ENCODE measurements at places on chromosomes 7 and 10.

GRCh38 chr7:143247372-143247771 is 15.9 kb upstream of the GSTK1 start:
- DNase-seq: no peak

GRCh38 chr7:121276313-121276712 is 52.5 kb upstream of the WNT16 start:
- DNase-seq: no peak

GRCh38 chr7:157358753-157359096 is 21.9 kb downstream of the DNAJB6 start:
- DNase-seq: no peak

DNA sequence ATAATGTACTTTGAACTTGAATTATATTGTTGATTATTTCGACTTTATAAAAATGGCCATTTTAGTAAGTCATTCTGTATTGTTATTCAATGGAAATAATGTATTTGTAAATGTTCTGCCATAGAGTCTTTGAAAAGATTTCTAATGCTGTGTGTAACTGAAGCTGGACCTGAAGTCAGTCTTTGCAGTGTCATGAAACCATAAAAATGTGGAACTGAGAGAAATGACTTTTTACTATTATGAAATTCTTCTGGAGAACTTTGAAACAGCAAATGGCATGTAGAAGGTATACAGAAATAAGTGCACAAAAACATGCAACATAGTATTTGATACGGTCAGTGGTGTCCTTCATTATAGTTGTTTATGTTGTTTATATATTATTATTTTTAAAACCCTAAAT is 59.7 kb upstream of the ADRA2A start:
- no peak for DNase-seq

- no peak for DNase-seq
Observed at GRCh38 chr10:102661658-102662028, 17.4 kb downstream of the TRIM8 start.

GRCh38 chr7:26583094-26583648 is 281.2 kb downstream of the SKAP2 start:
- DNase-seq: no peak

DNA sequence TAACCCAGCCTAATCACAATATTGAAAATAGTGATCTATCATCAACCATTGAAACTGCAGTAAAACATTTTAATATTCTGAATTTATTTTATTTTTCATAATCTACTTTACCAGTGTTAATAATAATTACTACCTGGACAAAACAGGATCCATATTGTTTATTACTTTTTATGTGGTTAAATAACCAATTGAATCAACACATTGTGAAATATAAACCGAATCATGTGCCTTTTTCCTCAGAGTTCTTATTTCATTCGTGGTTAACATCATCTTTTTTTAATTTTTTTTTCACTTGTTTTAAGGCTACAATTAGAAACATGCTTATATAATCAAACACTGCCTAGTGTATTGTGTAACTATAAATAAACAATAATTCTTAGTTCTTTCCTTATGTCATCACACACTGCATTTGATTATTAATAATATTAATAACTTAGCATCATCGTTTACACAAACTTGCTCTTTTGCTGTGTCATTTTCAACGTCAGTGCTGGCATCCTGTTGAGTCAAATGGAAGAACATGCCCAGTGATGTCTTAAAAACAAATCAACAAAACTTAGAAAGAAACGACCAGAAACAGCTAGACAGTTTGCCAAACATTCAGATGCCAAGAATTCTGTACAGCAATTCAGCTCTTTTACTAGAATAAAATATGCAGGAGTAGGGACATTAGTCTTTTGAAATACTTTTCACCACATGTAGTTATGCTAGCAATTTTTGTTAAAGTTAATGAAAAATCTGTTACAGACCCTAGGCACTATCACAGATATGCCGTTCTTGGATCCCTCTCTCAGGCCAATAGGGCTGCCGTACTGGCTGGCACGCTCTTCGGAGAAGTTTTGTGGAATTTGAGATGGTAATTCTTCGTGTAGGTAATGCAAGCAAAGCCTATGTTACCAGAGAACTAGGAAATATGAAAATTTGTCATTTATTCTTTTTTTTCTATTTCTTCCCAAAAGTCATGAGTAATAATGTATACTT is 330.4 kb upstream of the SEMA3A start:
- no peak for DNase-seq

- no peak for DNase-seq
Observed at GRCh38 chr10:44983895-44984278, 5.3 kb upstream of the DEPP1 start.

- DNase-seq: no peak
Observed at GRCh38 chr7:130369110-130369711, 11.1 kb upstream of the CPA1 start.

DNA sequence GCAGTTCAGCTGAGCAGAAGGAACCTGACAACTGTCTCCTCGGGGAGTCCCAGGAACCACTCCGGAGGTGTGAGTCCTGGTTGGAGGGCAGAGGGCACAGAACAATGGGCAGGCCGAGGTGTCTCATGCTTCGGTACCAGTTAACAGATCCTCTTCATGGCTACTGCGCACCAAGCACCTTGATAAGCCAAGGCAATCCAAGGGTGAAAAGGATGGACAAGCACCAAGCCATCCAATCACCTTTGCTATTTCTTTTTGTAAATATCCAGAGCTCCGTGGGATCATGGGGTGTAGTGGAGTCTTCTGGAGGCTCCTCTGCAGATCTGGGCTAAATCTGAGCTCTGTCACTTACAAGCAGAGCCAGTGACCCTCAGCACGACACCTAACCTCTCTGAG is 233.5 kb downstream of the WDR11 start:
- DNase-seq: no peak

- peak; percentile 31 for DNase-seq
Observed at GRCh38 chr10:46232084-46232483, 54.7 kb upstream of the ANTXRL start.

- no peak for DNase-seq
Observed at GRCh38 chr10:26391701-26392695, 46.1 kb upstream of the APBB1IP start.

GRCh38 chr7:75993689-75994387 is 557 bp downstream of the TMEM120A start:
- DNase-seq: peak; percentile 79

- no peak for DNase-seq
Observed at GRCh38 chr7:35681231-35682029, 13.5 kb downstream of the HERPUD2 start.

DNA sequence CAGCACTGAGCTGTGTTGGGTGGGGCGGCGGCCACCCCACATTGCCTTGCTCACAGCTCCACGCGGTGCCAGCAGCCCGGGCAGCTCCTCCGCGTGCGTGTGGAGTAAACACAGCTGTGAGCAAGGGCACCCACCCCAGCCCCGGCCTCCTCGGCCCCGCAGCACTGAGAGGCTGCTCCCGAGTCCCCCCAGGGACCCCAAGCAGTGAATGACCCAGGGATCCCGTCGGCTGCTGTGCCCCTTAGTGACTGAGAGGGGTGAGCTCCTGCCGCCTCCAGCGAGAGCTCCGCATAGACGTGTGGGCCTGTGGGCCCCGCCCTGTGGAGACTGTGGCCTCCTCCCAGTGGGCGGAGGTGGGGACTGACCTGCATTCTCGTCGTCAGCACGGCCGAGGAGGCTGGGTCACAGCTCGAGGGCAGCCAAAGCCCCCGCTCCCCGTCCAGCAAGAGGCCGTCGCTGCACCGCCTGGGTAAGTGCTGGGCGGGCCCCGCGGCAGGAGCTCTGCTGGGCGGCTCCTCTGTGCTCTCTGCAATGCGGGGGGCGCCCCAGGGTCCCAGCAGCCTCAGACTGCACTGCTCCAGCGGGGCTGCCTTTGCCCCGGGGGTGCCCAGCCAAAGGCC is 29.9 kb upstream of the UTF1 start:
- no peak for DNase-seq

DNA sequence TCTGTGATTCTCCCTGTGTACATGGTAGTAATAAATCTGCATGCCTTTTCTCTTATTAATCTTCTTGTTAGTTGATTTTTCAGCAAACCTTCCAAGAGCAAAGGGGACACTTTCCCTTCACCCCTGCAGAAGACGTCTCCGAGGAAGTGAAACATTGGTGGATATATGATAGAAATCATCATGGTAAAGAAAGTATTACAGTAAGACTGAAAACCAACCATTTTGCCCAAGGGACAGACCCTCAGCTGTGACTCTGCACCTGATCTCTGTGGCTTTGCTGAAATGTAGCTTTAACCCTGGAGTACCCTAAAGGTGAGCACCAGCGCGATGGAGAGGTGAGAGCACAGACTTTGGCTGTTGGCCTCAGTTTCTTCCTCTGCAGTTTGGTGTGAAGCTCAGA is 32.8 kb upstream of the MYO3A start:
- no peak for DNase-seq

DNA sequence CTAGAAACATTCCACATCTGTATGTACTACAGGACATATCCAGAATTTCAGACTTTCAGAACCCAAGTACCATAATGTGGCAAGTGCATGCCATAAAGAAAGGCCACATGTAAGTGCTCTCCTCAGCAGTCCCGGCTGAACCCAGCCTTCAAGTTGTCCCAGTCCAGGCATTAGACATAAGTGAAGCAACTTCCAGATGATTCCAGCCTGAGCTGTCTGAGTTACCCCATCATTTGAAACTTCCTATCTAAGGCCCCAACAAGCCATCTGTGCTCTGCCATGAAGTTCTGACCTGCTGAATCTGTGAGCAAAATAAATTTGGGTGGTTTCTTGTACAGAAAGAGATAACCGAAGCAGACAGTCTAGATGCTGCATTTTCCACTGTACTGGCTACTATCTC is 218.8 kb downstream of the IPMK start:
- DNase-seq: no peak

DNA sequence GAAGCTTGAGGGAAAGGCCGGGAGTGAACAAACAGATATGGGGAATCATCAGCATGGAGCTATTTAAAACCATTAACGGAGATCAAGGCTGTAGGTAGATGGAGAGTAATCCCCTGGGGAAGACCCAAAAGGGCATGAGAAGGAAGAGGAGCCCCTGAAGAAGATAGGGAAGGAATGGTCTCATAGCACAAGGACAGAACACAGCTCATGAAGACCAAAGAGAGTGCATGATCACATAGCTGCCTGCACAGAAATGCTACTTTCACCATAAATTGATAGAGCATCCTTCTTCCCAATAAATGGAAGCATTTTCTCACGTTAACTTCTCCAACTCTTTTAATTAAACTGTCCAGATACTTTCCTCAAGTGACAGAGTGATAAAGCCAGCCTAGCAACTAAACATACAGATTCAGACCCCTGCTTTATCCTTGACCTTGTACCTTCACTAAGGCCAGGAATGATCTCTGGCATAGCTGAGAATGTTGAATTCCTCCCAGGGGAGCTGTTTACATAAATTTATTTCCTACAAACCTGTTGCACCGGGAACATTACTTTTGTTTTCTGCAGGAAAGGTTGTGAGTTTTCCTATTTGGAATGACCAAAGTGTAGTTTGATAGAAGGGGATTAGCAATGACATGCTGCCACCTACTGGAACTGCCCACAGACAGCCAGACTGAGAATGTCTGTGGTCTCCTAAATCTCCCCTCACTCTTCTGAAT is 110.8 kb upstream of the LRGUK start:
- no peak for DNase-seq

GRCh38 chr7:87574630-87575029 is 26.1 kb downstream of the ABCB1 start:
- DNase-seq: no peak

DNA sequence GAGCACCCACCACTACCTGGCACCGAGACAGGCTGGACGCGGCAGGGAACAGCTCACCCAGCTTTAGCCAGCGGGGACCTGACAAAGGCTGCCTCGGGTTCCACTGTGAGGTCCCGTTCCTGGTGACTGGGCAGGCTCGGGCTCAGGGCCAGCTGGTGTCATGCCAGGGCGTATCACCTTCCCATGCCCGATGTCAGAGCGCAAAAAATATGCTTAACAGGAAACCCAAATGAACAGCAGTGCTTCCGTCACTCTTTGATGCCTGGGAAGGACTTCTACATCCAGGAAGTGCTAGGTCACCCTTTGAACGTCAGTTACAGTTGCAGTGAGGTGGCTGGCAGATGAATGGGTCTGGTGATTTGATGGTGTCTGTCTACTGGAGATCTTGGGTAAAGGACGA is 106.0 kb downstream of the ADARB2 start:
- peak; percentile 55 for DNase-seq

GRCh38 chr10:73998623-73998928 is 660 bp downstream of the VCL start:
- peak; percentile 68 for DNase-seq

DNA sequence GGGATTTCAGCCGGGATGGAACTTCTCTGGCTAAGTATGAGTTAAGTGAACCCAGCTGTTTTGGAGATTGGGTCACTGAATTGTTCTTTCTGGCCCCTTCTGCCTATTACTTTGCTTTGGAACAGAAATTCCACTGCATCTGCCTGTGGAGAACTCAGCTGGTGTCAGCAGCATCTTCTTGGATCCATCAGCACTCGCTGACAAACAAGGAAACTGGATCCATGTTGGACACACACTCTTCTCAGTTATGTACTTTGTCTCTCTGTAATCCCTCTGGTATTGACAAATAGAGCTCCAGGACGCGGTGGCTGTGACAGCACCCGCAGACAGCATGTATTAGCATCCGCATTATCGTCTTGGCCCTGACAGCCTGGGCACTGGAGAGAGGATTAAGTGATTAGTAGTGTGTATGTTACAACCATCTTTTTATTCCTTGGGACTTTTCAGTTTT is 73.0 kb upstream of the BMPER start:
- DNase-seq: no peak

GRCh38 chr10:19580691-19581090 is 235.5 kb upstream of the PLXDC2 start:
- DNase-seq: no peak

- DNase-seq: no peak
Observed at GRCh38 chr7:23467806-23468525, 2.3 kb downstream of the IGF2BP3 start.

DNA sequence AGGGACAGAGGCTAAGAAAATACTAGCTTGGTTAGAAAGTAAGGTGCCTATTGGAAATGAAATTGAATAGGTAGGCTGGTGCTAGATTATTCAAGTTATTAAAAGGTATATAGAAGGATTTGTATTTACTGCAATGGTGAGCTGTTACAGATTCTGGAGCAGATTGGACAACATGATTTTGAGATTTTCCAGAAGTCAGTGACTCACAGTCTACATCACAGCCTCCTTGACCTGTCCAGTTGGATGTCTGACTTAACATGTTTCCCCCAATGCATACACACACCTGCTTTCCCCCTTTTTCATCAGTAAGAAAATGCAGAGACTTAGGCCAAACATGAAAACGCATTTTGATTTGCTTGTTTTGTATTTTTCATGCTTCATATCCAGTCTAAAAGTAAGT is 33.4 kb downstream of the STARD3NL start:
- DNase-seq: no peak

DNA sequence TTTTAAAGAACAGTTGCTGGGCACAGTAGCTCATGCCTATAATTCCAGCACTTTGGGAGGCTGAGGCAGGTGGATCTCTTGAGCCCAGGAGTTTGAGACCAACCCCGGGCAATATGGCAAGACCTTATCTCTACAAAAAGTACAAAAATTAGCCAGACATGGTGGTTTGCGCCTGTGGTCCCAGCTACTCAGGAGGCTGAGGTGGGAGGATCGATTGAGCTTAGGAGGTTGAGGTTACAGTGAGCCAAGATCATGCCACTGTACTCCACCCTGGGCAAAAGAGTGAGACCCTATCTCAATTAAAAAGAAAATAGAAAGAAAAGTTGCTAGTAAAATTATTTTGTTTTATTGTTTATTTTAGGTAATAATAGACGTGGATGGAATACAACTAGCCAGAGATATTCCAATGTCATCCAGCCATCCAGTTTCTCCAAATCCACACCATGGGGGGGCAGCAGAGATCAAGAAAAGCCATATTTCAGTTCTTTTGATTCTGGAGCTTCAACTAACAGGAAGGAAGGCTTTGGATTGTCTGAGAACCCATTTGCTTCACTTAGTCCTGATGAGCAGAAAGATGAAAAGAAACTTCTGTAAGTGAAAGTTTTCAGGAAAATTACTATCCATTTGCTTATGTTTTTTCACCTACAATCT is 3.0 kb downstream of the NUP42 start:
- DNase-seq: no peak
